Subcutaneous adipose tissue (tissue), 4 donors: ENCODE measurements at places on chromosomes 7 and 10. TPM values are rescaled to one million over a fixed set of nuclear protein-coding genes. Genes with fewer than 3 reads are reported as not detected.

The SYT15 gene
- 4.2 TPM for total RNA-seq

The GBF1 gene
- total RNA-seq: 21.6 TPM

The CACNB2 gene
- total RNA-seq: 0.16 TPM

The TEX47 gene
- not detected for total RNA-seq

The HTRA1 gene
- total RNA-seq: 135 TPM

The GRID2IP gene
- not detected for total RNA-seq

The CDHR1 gene
- total RNA-seq: 0.17 TPM

The OR2A1 gene
- total RNA-seq: 0.34 TPM

The CALD1 gene
- 278 TPM for total RNA-seq

The MRC1 gene
- 86.3 TPM for total RNA-seq

The FXYD4 gene
- not detected for total RNA-seq

The OR2A12 gene
- not detected for total RNA-seq

The CALHM3 gene
- not detected for total RNA-seq

The COL13A1 gene
- total RNA-seq: not detected

The PRSS37 gene
- total RNA-seq: not detected

The AASS gene
- total RNA-seq: 128 TPM

The ODAD2 gene
- total RNA-seq: not detected
